T-cell (primary cell): ENCODE measurements at places on chromosomes 2 and 18. TPM values are rescaled to one million over a fixed set of nuclear protein-coding genes. Genes with fewer than 3 reads are reported as not detected.
A peak's percentile ranks its signal among the peaks of the same experiment; 100 is the strongest.

DNA sequence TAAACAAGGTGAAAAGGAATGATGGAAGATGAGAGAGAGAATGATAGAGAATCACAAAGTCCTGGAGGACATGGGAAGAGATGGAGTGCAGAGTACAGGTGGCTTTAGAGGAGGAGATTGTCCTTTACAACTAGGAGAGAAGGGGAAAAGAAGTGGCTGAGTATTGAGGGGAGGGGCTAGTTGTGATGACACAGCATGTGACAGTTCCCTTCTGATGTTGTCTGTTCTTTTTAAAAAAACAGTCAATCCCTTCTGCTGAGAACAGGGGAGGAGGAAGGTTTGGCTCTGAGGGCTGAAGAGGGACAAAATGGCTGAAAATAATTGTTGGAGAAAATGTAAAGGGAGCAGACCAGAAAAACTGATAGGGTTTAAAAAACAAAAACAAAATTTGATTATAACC lies 44.0 kb downstream of the STEAP3 start:
- H3K4me3 ChIP-seq, result no peak overlapping the region
- DNase-seq, result no peak
- H3K27ac ChIP-seq, result no peak overlapping the region
- H3K36me3 ChIP-seq, result no peaks in the 10 kb centered on the region
- H3K4me1 ChIP-seq, result no peaks in the 10 kb centered on the region

DNA sequence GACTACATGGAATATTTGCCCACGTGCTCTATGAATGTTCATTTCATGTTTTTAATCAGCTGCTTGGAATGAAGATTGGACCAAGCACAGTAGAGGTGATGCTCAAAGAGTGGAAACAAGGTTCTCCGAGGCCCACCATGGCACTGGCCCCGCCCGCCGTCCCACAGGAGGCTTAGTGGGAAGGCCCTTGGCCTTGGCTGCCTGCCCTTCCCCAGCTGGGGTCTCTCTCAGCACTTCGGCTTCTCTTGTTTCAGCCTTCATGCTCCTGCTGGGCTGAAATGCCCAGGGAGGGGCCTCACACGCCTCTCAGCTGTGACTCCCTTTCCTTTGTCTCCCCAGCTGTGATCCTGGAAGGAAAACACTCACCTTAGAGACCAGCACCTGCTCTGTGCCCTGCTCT lies 833.2 kb downstream of the GALR1 start:
- H3K4me1 ChIP-seq, result no peaks in the 10 kb centered on the region
- peaks cover 8% of the 10 kb centered on the region for H3K27me3 ChIP-seq
- H3K27ac ChIP-seq, result no peak overlapping the region
- no peaks in the 10 kb centered on the region for H3K36me3 ChIP-seq
- no peak for DNase-seq
- H3K4me3 ChIP-seq, result no peak overlapping the region

DNA sequence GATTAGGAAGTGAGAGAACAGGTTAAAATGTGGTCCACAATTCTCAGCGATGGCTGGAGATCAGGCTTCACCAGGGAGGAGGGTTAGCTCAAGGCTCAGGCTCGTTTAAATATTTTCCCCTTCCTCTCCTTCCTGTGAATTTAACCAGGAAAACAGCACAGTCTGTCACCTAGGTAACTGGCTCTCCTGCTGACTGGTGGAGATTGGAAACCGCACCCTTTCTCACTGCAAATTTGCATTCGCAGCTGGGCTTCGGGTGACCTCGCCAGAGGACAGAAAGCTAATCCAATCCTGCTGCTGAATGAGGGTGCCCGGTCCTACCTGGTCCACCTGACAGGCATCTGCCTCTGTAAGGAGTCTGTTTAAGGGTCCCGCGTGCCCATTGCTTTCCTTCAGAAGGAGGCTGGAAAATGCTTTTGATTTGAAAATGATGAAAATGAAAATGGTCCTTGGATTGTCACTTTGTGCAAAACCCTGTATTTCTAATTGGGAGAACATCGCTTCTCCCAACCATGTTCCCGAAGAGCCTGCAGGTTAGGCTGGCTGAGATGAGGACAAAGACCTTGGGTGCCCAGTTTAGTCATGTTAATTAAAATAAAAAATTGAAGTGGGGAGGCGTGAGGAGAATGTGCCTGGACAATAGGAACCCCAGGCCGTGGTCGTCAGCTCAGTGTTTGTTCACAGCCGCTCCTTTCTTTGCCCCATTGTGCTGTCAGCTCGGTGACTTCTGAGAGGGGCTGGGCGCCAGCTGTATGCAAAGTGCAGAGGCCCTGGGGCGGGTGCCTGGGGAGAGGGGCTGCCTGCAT lies 43.4 kb upstream of the MTCL1 start:
- peaks cover 17% of the 10 kb centered on the region for H3K27me3 ChIP-seq
- H3K27ac ChIP-seq, result no peak overlapping the region
- no peaks in the 10 kb centered on the region for H3K4me1 ChIP-seq
- no peak for DNase-seq
- H3K4me3 ChIP-seq, result no peak overlapping the region

RBM44 gene
- 0.76 TPM for total RNA-seq

RESP18 gene
- total RNA-seq, result not detected

- no peaks in the 10 kb centered on the region for H3K36me3 ChIP-seq
- no peak overlapping the region for H3K27ac ChIP-seq
- DNase-seq, result no peak
- H3K27me3 ChIP-seq, result peaks cover 6% of the 10 kb centered on the region
- peaks cover 17% of the 10 kb centered on the region for H3K4me1 ChIP-seq
- H3K4me3 ChIP-seq, result no peak overlapping the region
Observed at GRCh38 chr18:48163738-48164115, 233.3 kb upstream of the SMAD2 start.

IL1RN gene
- not detected for total RNA-seq

CHST9 gene
- total RNA-seq, result not detected

DNA sequence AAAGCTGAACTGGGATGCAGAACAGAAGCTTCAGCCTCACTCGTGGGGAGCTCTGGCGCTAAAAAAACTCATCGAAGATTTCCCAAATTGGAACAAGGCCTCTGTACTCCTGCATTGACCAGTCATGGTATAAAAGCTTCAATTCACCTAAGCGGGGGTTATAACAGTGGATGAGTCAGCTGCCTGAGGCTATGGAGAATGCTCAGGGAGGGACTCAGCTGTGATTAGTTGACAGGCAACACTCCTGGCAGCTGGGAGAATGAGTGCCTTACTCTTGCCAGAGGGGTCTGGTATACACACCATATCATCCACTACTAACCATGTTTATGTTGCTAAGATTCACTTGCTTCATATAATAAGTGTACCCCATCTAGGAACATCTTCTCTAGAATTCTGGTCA lies 350.6 kb upstream of the VRK2 start:
- no peaks in the 10 kb centered on the region for H3K36me3 ChIP-seq
- H3K4me1 ChIP-seq, result no peaks in the 10 kb centered on the region
- no peaks in the 10 kb centered on the region for H3K27me3 ChIP-seq
- no peak overlapping the region for H3K4me3 ChIP-seq
- no peak for DNase-seq

GPR45 gene
- total RNA-seq, result not detected

- H3K27ac ChIP-seq, result no peak overlapping the region
- H3K4me3 ChIP-seq, result no peak overlapping the region
- H3K4me1 ChIP-seq, result no peaks in the 10 kb centered on the region
- H3K27me3 ChIP-seq, result no peaks in the 10 kb centered on the region
- H3K36me3 ChIP-seq, result no peaks in the 10 kb centered on the region
Observed at GRCh38 chr2:310994-311393, 23.1 kb upstream of the ALKAL2 start.

- H3K27me3 ChIP-seq, result no peaks in the 10 kb centered on the region
- H3K36me3 ChIP-seq, result no peaks in the 10 kb centered on the region
- no peaks in the 10 kb centered on the region for H3K4me1 ChIP-seq
- no peak for DNase-seq
- no peak overlapping the region for H3K4me3 ChIP-seq
Observed at GRCh38 chr2:198706476-198707082, 751.2 kb downstream of the SATB2 start.

DNA sequence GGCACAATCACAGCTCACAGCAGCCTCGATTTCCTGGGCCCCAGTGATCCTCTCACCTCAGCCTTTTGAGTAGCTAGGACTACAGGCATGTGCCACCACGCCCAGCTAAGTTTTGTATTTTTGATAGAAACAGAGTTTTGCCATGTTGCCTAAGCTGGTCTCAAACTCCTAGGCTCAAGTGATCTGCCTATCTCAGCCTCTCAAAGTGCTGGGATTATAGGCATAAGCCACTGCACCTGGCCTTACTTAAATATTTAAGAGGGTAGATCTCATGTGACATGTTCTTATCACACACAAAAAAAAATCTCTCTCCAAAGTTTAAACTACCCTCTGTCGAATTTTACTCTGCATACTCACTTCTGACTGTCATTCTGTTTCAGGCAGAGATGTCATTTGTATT lies 75.4 kb upstream of the CHRNA1 start:
- H3K4me3 ChIP-seq, result no peak overlapping the region
- H3K27me3 ChIP-seq, result peaks cover 3% of the 10 kb centered on the region
- H3K36me3 ChIP-seq, result no peaks in the 10 kb centered on the region
- no peaks in the 10 kb centered on the region for H3K4me1 ChIP-seq
- H3K27ac ChIP-seq, result no peak overlapping the region
- no peak for DNase-seq

MROH2A gene
- not detected for total RNA-seq

DNA sequence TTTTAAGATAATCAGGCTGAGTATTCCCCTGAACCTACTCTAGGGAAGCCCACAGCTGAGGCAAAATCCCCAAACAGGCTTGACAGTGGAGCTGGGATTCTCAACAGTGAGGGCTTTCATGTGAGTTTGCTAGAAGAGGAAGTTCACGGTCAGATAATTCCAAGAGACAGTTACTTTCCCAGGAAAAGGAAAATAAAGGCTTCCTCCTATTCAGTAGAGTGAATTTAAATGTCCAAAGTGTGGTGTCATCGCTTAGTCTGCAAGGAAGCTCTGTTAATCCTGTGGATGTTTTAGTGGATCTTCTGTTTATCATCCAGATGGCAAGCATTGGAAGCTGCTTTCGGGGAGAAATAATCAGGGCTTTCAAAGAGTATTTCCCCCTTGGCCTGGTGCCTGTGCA lies 119.8 kb downstream of the RPIA start:
- no peaks in the 10 kb centered on the region for H3K36me3 ChIP-seq
- H3K27me3 ChIP-seq, result no peaks in the 10 kb centered on the region
- H3K4me1 ChIP-seq, result no peaks in the 10 kb centered on the region
- no peak for DNase-seq
- H3K4me3 ChIP-seq, result no peak overlapping the region

FRZB gene
- total RNA-seq, result 0.15 TPM

- no peak for DNase-seq
- no peak overlapping the region for H3K27ac ChIP-seq
- no peaks in the 10 kb centered on the region for H3K4me1 ChIP-seq
Observed at GRCh38 chr18:38811209-38811608, 1245.6 kb upstream of the CELF4 start.

DNA sequence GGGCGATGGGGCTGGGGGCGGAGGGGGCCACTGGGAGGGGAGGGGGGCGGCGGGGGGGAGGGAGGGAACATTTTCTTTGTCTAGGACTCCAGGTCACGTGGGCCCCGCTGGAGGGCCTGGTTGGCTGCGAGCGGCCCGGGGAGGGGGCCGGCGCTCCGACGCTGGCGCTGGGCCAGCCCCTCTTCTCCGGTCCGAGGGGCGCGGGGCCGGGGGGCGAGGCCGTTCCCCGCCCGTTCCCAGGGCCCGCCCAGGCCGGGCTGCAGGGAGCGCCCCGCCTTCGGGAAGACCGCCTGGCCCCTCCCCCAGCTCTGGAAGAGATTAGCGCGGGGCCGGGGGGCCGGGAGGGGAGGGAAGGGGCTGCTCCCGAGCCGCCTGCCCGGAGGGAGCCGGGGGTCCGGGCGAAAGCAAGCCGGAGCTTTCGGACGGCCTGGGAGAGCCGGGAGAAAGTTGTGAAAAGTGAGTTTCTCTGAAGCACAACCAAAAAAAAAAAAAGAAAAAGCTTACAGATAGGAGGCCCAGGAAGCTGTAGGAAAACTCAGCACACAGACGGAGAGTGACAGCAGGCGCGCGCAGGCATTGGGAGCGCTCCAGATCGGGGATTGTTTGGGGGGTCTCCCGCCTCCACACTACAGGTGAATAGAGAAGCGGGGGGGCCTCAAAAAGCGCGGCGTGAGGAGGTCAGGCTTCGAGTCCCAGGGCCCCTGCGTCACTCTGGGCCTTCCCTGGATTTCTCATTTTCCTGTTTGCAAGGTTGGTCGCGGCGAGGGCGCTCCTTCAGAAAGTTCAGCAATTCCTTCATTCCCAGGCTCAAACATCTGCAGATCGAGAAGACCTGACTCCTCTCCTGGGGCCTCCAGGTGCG lies 84.1 kb upstream of the POMC start:
- peaks cover 27% of the 10 kb centered on the region for H3K4me1 ChIP-seq
- peak; percentile 58 for DNase-seq
- H3K4me3 ChIP-seq, result peak overlapping the region; percentile 55

DNA sequence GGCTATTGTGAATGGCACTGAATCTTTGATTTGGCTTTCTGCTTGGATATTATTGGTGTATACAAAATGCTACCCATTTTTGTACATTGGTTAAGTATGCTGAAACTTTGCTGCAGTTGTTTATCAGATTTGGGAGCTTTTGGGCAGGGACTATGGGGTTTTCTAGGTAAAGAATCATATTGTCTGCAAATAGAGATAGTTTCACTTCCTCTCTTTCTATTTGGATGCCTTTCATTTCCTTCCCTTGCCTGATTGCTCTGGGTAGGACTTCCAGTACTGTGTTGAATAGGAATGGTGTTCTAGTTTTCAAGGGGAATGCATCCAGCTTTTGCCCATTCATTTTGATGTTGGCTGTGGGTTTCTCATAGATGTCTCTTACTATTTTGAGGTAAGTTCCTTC lies 489.1 kb upstream of the LRATD1 start:
- H3K27ac ChIP-seq, result no peak overlapping the region
- no peaks in the 10 kb centered on the region for H3K27me3 ChIP-seq
- no peak for DNase-seq
- H3K4me1 ChIP-seq, result no peaks in the 10 kb centered on the region

MARCO gene
- total RNA-seq, result not detected

- no peaks in the 10 kb centered on the region for H3K27me3 ChIP-seq
- peaks cover 4% of the 10 kb centered on the region for H3K4me1 ChIP-seq
- H3K27ac ChIP-seq, result no peak overlapping the region
- no peak for DNase-seq
- H3K4me3 ChIP-seq, result no peak overlapping the region
Observed at GRCh38 chr2:128477891-128478290, 159.2 kb upstream of the HS6ST1 start.

CCDC74B gene
- total RNA-seq, result 2.0 TPM

DNA sequence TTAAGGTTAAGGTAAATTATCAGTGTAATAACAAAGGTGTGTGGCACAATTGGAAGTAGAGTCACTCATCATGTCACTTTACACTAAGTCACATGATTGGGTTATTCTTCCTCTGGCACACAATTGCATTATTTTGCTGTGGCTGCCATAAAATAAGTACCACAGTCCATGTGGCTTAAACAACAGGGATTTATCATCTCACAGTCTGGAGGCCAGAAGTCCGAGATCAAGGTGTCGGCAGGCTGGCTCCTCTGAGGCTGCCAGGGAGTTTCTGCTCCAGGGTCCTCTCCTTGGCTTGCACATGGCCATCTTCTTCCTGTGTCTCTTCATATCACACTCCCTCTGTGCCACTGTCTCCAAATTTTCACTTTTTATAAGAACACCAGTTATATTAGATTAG lies 421.2 kb downstream of the CMPK2 start:
- H3K27ac ChIP-seq, result no peak overlapping the region
- DNase-seq, result no peak
- no peaks in the 10 kb centered on the region for H3K36me3 ChIP-seq
- H3K4me3 ChIP-seq, result no peak overlapping the region
- no peaks in the 10 kb centered on the region for H3K4me1 ChIP-seq
- no peaks in the 10 kb centered on the region for H3K27me3 ChIP-seq
